ENCODE measurements at places on chromosomes 5 and 9.

DNA sequence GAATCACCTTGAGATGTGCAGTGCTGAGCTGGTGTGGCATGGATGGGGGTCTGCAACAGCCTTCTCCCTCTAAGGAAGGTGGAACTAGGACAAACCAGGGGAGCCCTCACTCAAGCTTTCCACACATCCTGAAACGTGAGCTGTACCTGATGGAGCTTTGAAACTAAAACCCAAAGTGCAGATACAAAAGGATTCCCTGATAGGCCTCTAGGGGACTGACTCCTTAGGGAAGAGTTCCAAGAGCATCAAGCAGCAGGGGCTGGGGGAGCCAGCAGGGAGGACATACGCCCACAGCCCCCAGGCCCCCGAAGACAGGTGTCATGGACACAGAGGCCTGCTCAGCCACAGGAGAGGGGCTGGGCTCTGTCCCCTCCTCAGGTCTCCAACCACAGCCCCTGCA is 17.7 kb downstream of the ARHGEF37 start:
- DNase-seq = no peak

- no peak for DNase-seq
Observed at GRCh38 chr9:24071091-24071490, 245.1 kb upstream of the ELAVL2 start.

DNA sequence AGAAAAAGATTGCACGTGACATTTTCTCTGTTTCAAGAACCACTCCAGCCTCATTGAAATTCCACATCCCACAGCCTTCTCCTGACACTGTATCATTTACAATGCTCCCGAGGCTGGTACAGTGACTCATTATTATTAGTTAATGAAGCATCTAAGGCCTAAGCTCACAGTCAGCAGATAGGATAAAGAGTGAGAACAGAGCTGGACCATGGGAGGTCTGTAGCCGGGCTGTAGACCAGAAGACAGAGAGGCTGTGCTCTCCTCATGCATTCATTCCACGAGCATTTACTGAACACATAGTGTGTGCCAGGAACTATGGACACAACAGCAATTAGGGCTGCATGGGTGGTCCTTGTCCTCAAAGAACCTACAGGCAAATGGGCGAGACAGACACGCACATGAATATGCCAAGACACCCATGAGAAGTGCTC is 47.3 kb upstream of the GALNT10 start:
- no peak for DNase-seq

DNA sequence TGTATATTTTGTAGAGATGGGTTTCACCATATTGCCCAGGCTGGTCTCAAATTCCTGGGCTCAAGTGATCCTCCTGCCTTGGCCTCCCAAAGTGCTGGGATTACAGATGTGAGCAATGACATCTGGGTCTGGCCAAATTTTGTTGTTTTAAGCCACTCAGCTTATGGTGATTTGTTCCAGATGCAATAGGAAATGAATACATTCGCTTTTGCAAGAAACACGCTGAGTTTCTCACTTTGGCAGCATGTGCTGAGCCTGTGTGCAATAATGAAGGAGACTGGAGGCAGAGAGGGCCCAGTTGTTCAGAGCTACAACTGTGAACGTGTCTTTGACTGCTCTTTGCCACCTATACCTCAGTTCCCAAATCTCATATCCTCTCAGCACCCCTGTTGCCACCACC is 56.4 kb downstream of the KIF4B start:
- no peak for DNase-seq

DNA sequence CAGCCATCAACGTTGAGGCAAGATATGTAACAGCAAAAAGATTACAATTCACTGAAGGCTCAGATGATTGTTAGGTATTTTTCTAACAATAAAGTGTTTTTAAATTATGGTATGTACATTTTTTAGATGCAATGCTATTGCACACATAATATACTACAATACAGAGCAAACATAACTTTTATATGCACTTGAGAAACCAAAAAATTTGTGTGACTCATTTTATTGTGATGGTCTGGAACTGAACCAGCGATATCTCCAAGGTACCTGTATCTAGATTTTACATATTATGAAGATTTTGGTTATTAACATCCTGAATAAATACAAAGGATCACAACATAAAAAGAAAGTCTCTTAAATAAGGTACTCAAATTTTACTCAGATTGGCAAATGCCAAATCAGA is 41.3 kb downstream of the TBCA start:
- no peak for DNase-seq

- DNase-seq = no peak
Observed at GRCh38 chr5:143059976-143060765, 290.0 kb downstream of the ARHGAP26 start.

Measured in progenitor cell of endocrine pancreas (in vitro differentiated cells).